ENCODE measurements at places on chromosomes 2 and 18. TPM values are rescaled to one million over a fixed set of nuclear protein-coding genes. Genes with fewer than 3 reads are reported as not detected.

DNA sequence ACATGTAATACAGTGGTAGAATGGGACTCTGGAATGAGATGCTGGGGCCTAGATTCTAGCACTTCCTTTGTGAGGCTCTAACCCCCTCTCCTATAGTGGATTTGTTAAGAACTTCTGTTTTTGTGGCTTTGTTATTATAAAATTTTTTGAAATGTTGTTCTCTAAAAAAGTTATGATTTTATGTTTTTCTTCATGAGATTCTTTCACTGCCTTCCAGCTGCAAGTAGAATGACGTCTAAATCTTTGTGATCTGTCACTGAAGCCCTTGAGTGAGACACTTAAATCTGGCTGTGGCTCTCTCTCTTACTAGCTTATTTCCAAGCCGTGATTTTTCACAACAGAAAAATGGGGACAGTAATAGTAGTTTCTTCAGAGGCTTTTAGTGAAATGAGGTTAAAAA is 1.6 kb downstream of the CASP8 start:
- peak; percentile 40 for DNase-seq

GRCh38 chr2:55995211-55995610 is 71.6 kb upstream of the EFEMP1 start:
- no peak for DNase-seq

GRCh38 chr2:70089983-70090525 is 2.8 kb downstream of the PCBP1 start:
- DNase-seq: no peak

DNA sequence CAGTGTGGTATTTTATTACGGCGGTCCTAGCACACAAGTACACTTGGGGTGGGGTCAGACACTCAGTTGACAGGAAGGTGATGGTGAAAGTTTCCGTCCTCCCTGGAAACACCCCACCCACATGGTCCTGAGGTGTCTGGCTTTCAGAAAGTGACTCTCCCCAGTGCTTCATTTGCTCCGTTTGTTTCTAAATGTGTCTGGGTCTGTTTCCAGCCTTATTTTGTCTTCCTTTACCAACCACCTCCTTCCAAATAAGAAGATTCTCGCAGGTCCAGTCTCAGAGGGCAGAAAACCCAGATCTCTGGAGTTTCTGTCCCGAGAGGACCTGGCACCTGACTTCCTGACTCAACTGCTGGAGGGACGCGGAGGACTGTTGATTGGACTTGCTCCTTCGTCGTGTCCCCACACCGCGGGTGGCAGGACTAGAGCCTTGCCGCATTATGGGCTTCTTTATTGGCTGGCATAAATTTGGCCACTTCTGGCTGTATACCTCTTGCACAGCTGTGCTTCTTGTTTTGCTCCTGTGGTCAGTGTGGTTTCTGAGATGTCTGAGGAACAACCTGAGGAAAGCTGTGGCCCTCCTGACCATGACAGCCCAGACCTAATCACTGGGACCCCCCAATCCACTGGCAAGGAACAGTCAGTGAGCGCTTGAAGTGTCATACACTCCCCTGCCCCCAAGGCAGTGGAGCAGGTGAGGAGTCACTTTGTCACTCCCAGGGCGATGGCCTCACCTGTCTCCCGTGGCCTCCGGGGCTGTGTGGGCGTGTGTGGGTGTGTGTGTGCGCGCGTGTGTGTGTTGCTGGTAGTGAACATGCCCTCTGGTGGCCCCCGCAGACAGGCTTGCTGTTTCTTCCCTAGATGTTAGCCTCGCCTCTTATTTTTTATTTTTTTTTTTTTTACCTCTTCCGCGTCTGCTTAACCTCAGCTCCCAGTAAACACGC is 45.6 kb downstream of the MEX3C start:
- DNase-seq: peak; percentile 44

GRCh38 chr2:159863526-159864160 is 65.6 kb upstream of the CD302 start:
- no peak for DNase-seq

- DNase-seq: no peak
Measured at GRCh38 chr2:121735518-121736074, 1.1 kb downstream of the NIFK start.

GRCh38 chr2:201730651-201731285 is 32.3 kb upstream of the MPP4 start:
- DNase-seq: no peak

DNA sequence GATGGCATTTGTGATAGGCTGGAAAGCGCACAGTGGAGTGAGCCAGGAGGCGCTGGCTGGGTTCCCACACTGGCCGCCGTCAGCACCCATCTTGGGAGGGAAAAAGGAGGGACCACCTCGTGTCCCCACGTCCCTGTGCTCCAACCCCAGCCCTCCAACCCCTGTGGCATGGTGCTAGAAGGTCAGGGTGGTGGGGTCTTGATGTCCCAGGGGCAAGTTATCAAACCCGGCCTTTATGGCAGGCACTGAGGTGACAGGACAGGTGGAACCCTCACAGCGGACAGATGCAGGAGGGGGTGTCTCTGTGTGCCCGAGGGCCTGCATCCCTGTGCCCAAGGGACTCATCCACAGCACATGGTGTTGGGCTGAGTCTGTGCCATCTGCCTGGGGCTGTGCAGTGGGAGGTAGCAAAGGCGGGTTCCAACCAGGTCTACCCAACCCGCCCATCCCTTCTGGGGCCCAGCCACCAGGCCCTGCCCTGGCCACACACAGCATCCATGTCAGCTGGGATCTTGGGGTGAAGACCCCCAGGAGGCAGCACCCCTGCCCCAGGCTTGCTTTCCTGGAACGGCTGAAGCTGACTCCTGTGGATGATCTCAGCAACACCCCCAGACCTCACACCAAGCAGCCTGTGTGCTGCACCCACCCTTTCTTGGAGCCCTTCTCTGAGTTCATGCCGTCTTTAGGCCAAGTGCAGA is 246.1 kb downstream of the NDUFA10 start:
- no peak for DNase-seq

GRCh38 chr2:43269074-43269572 is 42.7 kb upstream of the ZFP36L2 start:
- no peak for DNase-seq

GRCh38 chr2:196275646-196276352 is 104.4 kb upstream of the STK17B start:
- no peak for DNase-seq

GRCh38 chr2:218406949-218407618 is 7.4 kb downstream of the CTDSP1 start:
- DNase-seq: peak; percentile 90

DNA sequence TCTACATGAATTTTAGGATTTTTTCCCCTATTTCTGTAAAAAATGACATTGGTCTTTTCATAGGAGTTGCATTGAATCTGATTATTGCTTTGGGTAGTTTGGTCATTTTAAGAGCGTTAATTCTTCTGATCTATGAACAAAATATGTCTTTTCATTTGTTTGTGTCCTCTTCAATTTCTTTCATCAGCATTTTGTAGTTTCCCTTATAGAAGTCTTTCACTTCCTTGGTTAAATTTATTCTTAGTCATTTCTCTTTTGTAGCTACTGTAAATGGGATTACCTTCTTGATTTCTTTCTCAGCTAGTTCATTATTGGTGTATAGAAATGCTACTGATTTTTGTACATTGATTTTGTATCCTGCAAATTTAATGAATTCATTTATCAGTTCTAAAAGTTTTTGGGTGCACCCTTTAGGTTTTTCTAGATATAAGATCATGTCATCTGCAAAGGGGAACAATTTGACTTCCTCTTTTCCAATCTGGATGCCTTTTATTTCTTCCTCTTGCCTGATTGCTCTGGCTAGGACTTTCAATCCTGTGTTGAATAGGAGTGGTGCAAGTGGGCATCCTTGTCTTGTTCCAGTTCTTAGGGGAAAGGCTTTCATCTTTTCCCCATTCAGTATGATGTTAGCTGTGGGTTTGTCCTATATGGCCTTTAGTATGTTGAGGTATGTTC is 36.6 kb upstream of the AAK1 start:
- DNase-seq: no peak

DNA sequence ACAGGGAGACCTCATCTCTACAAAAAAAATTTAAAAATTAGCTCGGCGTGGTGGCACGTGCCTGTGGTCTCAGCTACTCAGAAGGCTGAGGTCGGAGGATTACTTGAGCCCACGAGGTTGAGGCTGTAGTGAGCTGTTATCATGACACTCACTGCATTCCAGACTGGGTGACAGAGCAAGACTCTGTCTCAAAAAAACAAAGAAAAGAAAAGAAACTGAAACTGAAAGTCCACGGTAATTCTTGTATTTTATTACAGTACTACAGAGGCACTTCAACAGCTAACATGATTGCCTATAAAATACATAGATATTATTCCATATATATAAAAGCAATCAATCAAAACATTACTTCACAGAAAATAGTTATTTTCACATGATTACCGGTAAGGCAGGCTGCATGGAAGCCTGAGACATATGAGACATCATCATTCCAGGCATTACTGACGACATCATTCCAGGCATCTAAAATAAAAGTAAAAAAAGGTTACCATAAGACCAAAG is 23.1 kb downstream of the PRPF40A start:
- DNase-seq: peak; percentile 24

- DNase-seq: no peak
Measured at GRCh38 chr2:6475155-6475940, 390.4 kb downstream of the CMPK2 start.

GRCh38 chr2:28915939-28916338 is 21.5 kb downstream of the WDR43 start:
- DNase-seq: no peak

- DNase-seq: no peak
Measured at GRCh38 chr2:152440460-152440859, 105.5 kb downstream of the FMNL2 start.

GRCh38 chr2:241036964-241037421 is 38.6 kb downstream of the SNED1 start:
- DNase-seq: peak; percentile 68

DNA sequence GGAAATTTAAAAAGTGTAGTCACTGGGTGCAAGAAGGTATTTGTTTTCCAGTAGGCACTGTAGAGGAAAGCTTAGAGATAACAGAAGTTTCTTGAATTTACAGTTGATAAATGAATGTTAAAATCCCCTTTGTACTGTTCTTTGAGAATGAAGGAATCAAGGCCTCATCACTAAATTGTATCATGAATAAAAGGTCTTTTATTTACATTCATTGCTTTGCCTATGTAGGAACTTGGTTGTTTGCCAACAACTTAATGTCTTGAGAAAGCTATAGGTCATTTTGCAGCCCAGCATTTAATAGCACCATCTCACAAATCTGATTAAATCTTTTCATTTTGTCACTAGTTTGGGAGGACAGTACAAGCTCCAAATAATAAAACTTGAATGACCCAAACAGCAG is 213.9 kb upstream of the ITGA4 start:
- no peak for DNase-seq

- no peak for DNase-seq
Measured at GRCh38 chr2:23698721-23699579, 228.0 kb downstream of the ATAD2B start.

DNA sequence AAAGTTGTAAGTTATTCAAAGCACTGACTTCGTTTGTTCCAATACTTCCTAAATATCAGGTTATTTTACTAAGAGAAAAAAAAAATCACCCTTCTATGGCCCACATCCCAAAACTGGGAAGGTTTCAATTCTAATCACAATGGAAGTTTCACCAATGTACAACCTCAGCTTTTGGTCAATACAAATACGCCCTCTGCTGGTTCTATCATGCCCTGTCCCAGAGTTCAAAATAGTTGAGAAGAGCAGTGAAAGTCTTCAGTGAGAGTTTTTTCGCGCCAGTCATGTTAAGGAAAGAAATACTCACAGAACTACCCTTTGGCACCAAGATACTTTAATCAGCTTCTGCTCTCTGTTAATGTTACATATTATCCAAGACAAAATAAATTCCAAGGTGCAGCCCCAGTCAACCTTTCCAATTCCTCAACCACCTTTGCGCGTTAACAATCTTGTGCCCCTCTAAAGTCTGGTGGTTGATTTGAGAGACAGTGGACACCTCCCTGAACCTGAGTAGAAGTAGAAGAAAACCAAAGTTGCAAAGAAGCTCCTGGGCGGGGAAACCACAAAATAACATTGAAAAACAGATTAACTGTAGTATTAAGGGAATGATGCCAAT is 59.9 kb downstream of the SUMO1 start:
- DNase-seq: peak; percentile 57

- DNase-seq: no peak
Measured at GRCh38 chr18:49667462-49667861, 105.6 kb downstream of the LIPG start.

DNA sequence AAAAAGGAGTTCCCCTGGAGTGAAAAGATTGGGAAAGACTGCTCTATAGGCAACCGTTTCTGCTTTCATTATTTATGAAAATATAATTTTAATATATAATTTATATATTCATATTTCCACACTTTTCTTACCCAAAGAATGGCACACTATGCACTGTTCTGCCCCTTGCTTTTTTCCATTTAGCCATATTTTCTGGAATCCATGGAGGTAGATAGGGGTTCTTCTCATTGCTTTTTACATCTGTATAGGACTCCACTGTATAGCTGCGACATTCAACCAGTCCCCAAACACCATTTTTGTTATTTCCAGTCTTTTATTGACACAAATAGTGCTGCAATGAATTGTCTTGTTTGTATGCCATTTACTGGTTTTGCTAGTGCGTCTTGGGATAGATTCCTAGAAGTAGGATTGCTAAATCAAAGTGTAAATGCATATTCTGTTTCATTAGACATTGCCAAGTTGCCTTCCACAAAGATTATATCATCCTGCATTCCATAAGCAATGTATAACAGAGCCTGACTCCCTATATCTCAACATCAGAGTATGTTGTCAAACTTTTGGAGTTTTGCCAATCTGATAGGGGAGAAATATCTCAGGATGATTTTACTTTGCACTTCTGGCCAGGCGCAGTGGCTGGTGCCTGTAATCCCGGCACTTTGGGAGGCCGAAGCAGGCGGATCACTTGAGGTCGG is 26.6 kb upstream of the TCF7L1 start:
- DNase-seq: no peak

DNA sequence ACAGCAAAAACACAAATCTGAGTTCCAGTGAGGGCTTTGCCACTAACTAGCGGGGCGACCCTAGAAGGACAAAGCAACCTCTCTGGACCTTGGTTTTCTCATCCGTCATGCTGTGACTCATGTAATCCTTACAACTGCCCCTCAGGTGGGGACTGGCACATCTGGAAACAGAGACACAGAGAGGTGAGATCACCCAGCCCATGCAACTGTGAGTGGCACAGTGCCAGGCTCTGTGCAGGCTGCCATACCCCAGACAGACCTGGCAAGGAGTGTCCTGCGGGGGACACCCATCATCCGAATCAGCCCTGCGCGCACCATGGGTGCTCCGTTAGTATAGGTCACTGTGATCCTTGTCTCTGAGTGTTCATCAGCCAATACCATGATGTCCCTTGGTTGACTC is 198.3 kb downstream of the SMAD7 start:
- no peak for DNase-seq

- no peak for DNase-seq
Measured at GRCh38 chr2:239792405-239793084, 232.6 kb downstream of the NDUFA10 start.

The HOXD9 gene
- total RNA-seq: not detected

The TSPYL6 gene
- not detected for total RNA-seq

The ATRAID gene
- total RNA-seq: 70.0 TPM

The DSG4 gene
- total RNA-seq: not detected

The SERPINB2 gene
- not detected for total RNA-seq

The IL18R1 gene
- 7.7 TPM for total RNA-seq

The BOLL gene
- total RNA-seq: not detected

The NOSTRIN gene
- 0.33 TPM for total RNA-seq

The CAD gene
- 24.7 TPM for total RNA-seq

The SIX3 gene
- 0.11 TPM for total RNA-seq

The C2orf92 gene
- total RNA-seq: 7.1 TPM

The LGALSL gene
- total RNA-seq: 0.35 TPM

The RTKN gene
- total RNA-seq: 0.42 TPM

The MLPH gene
- total RNA-seq: not detected

The FZD7 gene
- 0.97 TPM for total RNA-seq

The RGPD8 gene
- 85.9 TPM for total RNA-seq

The M1AP gene
- not detected for total RNA-seq
